ENCODE measurements at places on chromosomes 6 and 20.

- DNase-seq, result no peak
These were observed 38.4 kb downstream of the VSTM2L start for GRCh38 chr20:37941332-37941731.

DNA sequence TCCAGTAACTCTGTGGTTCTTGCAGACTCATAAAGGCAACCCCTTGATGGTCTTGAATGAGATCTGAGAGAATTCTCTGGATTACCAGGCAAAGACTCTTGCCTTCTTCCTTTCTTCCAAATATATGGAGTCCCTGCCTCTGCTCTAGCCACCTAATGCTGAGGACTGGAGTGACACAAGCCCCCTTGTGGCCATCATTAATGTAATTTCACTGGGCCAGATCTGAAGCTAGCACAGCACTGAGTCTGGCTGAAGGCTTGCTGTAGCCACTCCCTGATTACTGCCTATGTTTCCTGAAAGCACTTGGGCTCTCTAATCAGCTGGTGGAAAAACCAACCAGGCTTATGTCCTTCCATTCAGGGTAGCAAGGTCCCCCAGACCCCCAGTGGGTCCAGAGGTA is 559.3 kb upstream of the IRAK1BP1 start:
- no peak for DNase-seq

DNA sequence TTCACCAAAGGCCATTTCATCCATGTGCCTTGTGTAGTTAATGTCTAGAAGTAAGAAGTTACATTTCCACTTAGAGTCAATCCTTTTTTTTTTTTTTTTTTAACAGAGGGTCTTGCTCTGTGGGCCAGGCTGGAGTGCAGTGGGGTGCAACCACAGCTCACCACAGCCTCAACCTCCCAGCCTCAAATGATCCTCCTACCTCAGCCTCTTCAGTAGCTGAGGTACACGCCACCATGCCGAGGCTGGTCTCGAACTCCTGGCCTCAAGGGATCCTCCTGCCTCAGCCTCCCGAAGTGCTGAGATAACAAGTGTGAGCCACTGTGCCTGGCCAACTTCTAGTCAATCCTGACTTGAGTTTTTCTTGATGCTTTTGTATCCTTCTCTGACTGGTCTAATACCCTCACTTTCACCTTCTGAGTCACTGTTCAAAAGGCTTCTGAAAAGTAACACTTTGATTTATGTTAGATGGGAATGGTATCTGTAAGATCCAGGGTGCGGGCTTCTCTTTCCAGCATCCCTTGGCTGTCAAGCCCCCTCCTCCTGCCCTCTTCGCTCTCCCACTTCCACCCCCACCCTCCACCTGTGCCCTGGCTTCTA is 22.1 kb downstream of the TRAM2 start:
- DNase-seq, result no peak

DNA sequence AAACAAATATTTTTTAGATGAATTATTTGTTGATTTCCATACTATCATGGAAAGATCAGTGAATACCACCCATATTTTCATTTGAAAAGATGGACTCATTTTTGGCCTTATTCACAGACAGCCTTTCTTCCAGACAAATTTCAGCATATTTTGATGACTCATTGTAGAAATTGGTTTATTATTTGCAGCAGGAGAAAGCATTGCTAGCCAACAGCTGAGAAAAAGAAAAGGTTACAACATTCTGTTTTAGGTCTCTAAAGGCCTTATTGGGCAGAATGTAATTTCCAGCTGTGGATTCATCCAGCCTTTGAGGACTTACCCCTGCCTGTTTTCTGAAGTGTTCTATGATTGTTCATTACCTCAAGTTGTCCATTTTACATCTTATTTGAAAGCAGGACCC is 201.9 kb downstream of the PLCB4 start:
- DNase-seq, result no peak

DNA sequence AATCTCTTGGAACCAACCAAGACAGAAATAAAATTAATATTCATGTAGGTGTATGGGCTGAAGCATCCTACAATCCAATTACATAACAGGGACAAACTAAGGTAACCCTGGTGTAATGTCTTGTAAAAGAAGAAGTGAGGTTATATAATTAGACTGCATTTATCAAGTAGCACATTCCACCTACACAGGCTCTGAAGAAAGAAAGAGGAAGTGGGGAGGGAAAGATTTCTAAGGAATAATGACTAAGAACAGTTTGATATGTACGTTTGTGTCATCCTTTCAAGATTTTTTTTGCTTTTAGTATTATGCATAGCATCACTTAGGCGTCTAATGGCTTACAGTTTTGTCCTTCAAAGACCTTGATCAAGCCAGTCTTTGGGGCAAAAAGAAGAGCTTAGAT is 139.7 kb downstream of the PLCB1 start:
- no peak for DNase-seq

DNA sequence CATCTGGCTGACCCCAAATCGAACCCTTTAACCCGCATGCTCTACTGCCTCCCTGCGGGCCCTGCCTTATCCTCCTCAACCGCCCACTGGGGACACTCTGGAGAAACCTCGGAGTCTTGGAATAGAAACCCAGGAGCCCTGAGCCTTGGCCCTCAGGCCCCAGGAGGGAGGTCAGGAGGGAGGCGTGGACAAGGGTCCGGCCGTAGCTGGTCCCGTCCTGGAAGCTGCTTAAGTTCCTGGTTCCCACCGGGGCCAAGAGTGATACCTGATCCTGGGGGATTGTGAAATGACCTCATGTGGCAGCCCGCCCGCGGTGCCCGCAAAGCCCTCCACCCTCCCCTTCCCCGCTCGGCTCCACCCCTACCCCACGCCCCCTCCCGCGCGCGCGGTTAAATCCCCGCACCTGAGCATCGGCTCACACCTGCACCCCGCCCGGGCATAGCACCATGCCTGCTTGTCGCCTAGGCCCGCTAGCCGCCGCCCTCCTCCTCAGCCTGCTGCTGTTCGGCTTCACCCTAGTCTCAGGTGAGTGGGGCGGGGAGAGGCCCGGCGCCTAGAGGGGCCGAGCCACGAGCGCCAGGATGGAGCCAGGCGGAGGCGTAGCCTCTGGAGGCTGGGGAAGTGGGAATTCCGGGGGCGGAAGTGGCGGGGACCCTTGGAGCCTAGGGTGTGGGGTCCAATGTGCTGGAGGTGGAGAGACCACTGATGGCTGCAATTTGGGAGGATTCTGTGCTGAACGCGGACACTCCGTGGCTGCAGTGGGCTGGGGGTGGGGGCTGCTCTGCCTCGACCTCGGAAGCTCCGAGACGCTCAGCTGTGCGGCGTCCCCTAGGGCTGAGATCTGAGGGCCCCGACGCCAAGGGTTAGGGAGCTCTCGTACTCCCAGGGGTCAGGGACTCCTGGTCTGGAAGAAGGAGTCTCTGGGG is at the start of gene WFDC2:
TSS of gene WFDC2 (plus strand) at position 418 of the 926 bp plus-strand sequence. CDS start at position 447, 29 bp downstream.
- no peak for DNase-seq

All from stimulated activated CD4-positive, alpha-beta T cell treated with anti-CD3 and anti-CD28 coated beads, Interleukin-4, amount 100 ng/mL, for 48 hours (primary cell).